ENCODE measurements at places on chromosomes 6 and 20. TPM values are rescaled to one million over a fixed set of nuclear protein-coding genes. Genes with fewer than 3 reads are reported as not detected.

- DNase-seq = no peak
These were observed 93.6 kb downstream of the ARMC2 start for GRCh38 chr6:108941859-108942258.

The NRN1 gene
- polyA plus RNA-seq = 3.6 TPM

- no peak for DNase-seq
These were observed 54.9 kb upstream of the AIG1 start for GRCh38 chr6:143005816-143006215.

- DNase-seq = peak; percentile 78
These were observed at the start of gene NECAB3 for GRCh38 chr20:33674294-33675135. NECAB3 (minus strand) TSS chr20:33674428; CDS start chr20:33674352, 76 bp downstream.

DNA sequence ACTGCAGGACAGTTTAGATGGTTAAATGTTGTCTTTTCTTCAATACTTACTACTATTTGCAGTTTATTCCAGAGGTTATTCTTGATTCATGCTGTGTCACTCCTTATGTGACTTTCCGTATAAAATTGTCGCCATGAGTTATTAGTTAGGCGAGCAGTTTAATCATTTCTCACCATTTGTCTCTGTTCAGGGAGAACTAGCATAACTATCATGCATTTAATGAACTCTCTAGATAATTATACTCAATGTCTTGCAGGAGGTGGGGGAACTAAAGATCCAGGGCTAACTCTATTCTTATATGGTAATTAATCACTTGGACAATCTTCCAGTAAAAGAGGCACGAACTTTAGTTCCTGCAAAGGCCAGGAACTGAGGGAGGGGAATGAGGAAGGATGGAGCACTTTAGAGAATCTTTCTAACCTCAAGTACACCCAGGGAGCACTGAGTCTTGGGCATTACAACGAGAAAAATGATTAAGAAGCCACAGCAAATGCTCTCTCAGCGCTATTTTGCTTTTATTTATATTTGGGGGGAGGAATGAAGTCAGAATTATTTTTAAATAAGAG lies 58.3 kb downstream of the IYD start:
- peak; percentile 64 for DNase-seq

- DNase-seq = no peak
These were observed 12.7 kb upstream of the PPP1R3G start for GRCh38 chr6:5072440-5072839.

GRCh38 chr20:44167736-44168135 lies 19.3 kb downstream of the JPH2 start:
- DNase-seq = no peak

- DNase-seq = no peak
These were observed 49.6 kb downstream of the RIOK1 start for GRCh38 chr6:7439228-7439627.

- DNase-seq = peak; percentile 60
These were observed 90.9 kb downstream of the GJA10 start for GRCh38 chr6:89984926-89985750.

DNA sequence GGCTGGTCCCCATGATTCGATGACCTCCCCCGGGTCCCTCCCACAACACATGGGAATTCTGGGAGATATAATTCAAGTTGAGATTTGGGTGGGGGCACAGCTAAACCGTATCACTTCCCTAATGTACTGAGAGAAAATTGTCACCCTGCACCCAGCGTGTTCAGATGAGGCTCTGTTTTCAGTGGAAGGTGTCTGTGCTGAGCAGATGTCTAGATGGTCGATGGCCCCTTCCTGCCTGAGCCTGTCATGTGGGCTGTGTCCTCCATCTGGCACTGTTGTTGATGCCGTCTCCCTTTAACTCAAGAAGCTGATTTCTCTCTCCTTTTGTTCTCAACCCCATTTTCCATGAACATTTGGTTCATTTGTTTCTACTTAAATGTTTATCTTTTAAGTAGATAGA lies 37.0 kb downstream of the TMEM181 start:
- DNase-seq = no peak

- no peak for DNase-seq
These were observed 8.0 kb upstream of the PERP start for GRCh38 chr6:138115201-138115600.

DNA sequence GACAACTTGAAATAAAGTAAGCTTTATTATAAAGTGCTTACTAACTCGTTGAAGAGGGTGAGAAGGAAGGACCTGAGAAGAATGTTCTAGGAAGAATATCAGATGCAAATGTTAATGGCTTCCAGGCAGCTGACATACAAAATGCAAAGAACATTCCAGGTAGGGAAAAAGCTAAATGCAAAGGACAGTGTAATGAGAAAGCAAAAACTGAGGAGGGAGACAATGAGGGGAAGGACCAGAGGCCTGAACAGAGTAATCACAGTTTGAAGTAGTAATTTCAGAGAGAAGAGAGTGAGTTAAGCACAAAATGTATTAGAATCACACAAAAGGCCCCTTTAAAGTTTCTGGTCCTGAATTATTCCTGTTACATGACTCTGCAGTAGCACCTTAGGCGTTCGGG lies 81.3 kb downstream of the HMGCLL1 start:
- DNase-seq = no peak

Data from left kidney (tissue), 8 donors.